ENCODE measurements at places on chromosomes 16 and 17.

DNA sequence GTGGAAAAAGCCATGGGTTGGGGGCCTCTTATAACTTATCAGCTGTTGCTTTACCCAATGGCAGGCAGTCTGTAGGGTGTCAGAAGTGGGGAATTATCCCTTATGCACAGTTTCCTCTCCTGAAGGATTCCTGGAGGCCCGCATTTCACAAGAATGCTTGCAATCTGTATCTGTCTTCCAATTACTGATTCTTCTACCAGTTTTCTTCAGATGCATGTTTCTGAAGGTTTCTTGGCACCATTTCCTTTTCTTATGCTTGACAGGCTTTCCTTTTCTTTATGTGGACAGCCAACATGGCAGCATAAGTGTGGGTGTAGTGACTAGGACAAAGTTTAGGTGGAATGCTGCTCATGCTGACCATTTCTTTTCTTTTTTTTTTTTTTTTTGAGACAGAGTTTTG is 36.1 kb downstream of the MAP3K3 start:
- DNase-seq, result no peak

DNA sequence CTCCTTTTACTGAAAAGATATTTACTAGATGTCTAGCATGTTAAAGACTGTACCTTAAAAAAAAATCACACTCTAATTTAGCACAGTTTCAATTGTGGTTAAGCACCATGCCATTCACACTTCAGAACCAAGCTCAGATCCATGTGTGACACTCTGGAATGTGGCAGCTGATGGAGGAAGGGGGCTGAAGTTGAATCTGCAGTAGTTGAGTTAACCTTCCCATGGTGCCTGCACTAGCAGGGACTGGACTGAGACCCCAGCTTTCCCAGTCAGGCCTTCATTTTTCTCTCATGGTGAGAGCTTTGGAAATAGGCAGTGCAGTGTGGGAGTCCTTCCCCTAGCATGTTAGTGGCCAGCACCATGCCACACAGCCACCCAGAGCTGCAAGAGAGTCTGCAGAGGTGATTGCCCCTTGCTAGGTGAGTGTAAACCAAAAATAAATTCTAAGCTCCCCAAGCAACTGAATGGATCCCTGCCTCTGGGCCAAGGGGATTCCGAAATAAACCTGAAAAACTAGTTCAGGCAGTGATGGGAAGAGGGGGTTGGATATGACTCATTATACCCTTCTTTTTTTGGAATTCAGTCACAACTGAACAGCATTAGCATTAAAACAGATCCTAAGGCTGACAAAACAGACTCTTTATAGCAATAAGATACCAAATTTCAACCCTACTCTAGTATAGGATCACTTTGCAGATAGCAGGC is 208.5 kb downstream of the WWOX start:
- DNase-seq, result no peak

DNA sequence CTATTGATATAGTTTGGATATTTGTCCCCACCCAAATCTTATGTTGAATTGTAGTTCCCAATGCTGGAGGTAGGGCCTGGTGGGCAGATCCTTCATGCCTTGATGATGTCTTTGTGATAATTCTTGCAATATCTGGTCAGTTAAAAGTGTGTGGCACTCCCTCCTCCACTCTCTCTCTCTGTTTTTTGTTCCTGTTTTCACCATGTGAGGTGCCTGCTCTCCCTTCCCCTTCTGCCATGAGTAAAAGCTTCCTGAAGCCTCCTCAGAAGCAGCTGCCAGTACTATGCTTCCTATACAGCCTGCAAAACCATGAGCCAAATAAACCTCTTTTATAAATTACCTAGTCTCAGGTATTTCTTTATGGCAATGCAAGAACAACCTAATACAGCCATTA is 47.3 kb downstream of the TOM1L2 start:
- DNase-seq, result no peak

- DNase-seq, result no peak
These were observed 4.8 kb downstream of the GSG1L2 start for GRCh38 chr17:9817086-9817485.

DNA sequence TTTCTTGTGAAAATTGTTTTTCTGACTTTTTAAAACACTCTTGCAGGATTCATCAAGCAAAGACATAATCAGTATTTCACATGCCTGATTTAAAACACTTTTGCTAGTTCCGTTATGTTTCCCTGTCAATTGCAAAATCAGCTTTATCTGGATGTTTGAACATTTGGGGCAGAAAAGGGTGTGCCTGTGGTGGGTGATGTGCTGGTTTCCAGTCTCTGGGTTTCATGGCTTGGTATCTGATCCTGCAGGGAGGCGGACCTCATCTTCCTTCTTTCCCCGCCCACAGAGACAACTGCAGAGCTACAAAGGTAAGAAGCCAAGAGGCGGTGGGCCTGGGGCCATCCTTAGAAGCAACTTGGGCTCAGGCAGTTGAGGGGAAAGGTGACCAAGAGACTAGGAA is 41.8 kb downstream of the NLRC5 start:
- DNase-seq, result no peak

DNA sequence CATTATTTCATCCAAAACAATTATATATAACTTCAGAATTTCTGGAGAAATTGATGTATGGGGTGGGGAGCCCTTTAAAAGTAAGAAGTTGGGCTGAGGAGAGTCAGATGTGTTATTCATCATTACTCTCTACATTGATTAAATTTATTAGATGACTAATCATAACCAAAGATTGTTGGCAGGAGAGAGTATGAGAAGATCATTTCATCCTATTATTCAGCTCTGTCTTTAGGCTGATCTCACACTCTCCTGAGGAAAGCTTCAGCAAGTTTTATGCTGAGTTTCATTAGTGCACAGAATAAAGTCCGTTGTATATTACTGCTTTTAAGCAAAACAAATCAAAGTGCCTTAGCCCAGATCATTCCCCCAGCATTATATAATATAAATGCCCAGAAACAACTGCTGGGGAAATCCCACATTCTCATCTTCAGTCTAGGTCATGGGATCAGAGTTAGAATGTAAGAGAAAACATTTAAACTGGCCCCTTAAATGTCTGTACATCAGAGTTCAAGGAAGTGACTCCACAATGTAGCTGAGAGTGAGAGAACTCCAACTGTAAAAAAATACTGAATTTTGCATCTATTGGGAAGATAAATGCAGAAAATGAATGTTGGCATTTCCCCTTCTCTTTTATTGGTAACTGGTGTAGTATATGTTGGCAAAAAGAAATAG is 130.1 kb upstream of the HLF start:
- DNase-seq, result no peak

Data from erythroblast (primary cell).